MG63 (cell line): ENCODE measurements at places on chromosomes 5 and 9.

DNA sequence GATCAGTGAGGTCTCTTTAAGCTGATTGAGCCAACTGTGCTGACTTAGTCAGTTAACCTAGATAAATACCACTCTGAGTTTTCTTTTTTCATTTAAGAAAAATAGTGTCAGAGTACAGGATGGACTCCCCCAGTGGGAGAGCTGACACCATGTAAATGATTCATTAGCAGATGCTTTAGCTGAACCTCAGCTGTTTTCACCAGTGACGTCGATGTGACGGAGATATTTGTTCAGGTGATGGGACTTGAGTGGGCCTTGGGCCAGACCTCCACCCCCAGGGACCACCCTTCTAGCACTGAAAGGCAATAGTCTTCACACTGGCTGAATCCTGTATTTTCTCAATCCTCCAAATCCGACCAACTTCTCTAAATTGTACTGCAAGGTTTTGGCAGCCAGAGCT is 196.1 kb downstream of the GAS1 start:
- DNase-seq: no peak

- DNase-seq: peak; percentile 47
Observed at GRCh38 chr5:149666212-149666852, 63.8 kb upstream of the PPARGC1B start.

- no peak for DNase-seq
Observed at GRCh38 chr9:137899551-137900360, 22.2 kb downstream of the CACNA1B start.

- DNase-seq: no peak
Observed at GRCh38 chr9:14307989-14308852, 5.7 kb downstream of the NFIB start.

DNA sequence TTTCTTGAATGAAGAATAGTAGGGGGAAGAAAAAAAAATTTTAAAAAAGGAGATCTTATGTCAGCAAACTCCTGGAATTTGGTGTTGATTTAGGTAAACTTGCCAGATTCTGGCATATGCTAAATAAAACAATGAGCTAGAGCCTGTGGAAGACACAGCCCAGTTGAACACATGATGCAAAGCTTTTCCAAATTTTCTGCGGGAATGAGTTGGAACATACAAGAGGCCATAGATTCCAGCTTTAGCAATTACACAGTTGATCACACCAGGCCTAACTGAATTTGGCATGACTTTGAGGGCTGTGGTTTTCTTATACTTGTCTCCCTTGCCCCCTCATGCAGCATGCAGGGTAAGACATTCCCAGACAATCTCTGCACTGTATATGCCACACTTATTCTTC is 297.0 kb downstream of the SH3GL2 start:
- DNase-seq: no peak

DNA sequence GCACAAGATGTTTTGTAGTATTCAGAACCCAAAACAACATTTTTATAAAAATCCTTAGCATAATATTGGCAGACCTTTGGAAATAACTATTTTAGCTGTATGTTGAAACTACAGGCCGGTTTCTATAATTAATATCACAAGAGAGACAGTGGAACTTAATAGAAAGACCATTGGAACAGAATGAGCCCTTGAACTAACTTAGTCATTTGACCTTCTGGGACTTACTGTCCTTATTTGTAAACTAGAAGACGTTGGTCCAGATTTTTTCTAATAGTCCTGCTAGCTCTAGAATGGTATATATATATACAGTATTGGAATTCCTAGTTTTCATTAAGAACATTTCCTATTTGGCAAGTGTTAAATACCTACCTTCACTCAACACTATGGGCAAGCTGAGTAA is 69.5 kb upstream of the ALDH1A1 start:
- no peak for DNase-seq

- DNase-seq: peak; percentile 74
Observed at GRCh38 chr9:33170464-33171415, 3.6 kb upstream of the B4GALT1 start.

DNA sequence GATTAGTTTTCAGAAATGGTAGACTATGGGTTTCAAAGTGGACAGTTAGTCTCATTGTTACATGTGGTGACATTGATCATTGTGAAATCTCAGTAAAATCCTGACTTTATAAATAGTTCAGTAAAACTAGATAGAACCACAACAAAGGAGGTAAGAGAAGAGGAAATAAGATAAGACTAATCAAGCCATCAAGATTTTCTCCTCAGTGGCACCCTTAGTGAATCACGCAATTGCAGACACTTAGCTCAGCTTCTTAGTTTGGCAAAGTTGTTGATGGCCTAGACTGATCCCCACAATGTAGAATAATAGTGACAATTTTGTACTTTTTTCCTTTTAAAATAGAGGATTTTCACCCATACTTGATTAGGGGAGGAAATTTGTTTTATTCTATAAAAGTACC is 426.7 kb upstream of the ITGA1 start:
- DNase-seq: no peak

- DNase-seq: no peak
Observed at GRCh38 chr5:72722792-72723452, 93.5 kb upstream of the TNPO1 start.

GRCh38 chr9:74775396-74775795 is 112.3 kb downstream of the TRPM6 start:
- no peak for DNase-seq

DNA sequence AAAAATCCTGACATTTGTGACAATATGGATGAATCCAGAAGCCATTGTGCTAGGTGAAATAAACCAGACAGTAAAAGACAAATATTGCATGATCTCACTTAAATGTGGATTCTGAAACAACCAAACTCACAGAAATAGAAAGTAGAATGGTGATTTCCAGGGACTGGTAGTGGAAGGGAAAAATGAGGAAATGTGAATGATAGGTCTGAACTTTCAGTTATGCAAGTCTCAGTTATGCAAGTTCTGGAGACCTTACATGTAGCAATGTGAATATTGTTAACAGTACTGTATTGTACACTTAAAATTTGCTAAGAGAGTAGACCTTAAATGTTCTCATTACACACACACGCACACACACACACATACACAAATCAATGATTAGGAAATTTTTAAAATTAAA is 84.9 kb downstream of the SLCO4C1 start:
- DNase-seq: no peak

- DNase-seq: no peak
Observed at GRCh38 chr5:113246361-113246870, 188.4 kb downstream of the TSSK1B start.

DNA sequence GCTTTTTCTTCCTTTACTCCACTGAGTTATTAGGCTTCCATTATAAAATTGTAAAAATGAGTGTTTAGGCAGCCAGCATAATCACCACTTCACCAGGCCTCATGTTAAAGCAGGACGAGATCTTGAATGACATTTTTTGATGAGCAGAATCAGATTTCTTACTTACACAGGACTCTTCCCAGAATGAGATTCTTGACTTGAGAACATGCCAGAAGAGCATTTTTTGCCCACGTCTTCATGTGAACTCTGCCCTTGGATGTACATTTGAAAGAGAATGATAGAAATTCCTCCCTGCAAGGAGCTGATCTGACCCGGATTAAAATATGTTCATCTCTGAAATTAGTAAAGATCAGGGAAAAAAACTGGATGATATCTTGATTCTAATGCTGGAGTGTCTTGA is 212.1 kb upstream of the ADRA1B start:
- DNase-seq: no peak

DNA sequence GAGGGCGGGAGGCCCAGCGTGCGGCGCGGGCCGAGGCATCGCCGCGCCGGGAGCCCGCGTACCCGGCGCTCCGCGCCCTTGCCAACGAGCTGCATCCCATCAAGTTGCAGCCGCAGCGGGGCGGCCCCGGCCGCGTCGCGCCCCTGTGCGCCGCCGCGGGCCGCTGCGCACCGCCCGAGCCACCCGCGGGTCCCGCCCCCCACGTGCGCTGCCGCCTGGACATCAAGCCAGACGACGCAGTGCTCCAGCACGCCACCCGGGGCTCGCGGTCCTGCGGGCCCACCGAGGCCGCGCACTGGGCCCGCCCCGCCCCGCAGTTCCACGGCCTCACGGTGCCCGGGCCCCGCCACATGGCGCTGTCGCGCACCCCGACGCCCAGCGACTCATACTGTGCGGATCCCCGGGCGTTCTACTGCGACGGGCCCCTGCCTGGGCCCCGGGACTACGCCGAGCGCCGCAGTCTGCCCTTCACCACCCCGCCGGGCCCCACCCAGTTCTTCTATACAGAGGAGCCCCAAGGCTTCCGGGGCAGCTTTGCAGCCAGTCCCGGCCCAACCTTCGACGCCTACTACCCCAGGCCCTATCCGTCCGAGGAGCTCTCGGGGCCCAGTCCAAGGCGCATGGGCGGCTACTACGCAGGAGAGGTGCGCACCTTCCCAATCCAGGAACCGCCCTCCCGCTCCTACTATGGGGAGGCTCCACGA is 2.6 kb downstream of the AJM1 start:
- DNase-seq: no peak

DNA sequence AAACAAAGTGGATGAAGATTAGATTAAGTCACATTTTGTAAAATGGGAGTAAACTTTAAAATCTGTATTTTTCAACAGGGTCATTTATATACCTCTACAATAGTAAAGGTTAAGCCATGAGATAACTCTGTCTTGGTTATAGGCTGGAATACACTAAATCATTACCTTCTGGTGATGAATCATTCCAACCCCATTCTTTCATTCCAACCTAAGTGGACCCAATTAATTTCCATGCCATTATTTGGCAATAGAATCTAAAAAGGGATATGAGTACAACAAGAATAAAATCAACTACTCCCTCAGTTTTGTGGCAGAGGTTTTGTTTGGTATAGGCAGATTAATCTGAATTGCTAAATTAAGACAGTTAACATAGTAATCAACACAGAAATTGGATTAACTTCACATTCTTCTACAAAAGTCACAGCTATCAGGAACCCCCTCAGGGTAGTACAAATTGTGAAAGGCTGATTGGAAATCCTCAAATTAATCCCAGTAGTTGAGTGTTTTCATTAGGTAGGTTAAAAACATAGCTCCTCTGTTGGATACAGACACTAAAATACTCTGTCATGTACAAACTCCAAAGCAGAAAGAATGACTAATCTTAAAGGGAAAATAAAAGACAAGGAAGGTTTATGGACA is 54.2 kb downstream of the ELAVL2 start:
- no peak for DNase-seq

DNA sequence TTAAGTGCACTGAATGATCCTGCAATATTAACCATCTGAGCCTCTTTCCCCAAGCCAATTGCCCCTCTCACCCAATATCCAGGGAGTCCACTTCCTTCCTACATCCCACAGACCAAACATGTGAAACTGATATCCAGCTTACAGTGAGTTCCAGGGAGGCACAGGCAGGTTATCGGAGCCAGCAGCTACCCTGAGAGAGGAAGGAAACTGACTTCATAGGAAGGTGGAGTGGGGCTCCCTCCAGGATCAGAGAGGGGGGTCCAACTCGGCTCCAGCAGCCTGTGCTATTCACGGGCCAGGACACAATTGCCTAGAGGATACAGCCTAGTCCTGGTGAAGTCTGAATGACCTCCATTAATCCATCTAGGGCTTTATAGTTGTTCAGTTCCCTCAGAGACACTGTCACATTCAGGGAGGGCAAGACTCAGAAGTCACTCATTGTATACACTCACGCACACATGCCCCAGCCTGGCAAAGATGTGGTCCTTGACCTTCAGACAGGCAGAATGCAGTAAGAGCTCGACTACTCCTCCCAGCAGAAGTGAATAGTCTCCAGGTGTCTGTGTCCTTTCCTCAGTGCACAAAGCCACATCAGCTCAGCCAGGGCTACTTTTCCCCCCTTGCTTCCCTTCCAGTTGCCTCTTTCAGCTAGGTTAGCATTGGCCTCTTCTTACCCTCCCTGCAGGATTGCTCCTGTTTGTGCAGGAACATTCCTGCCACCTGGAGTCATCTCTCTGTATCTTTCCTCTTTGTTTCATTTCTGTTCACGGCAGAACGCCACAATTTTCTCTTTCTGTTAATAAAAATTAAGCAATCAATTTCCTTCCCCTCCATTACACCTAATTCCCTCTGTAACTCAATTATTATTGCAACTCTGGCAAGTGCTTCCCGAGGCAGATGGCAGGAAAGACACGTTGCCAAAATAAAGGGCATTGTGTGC is 501.7 kb downstream of the ARHGEF28 start:
- no peak for DNase-seq

GRCh38 chr5:154819546-154819945 is 30.9 kb downstream of the FAXDC2 start:
- DNase-seq: no peak

- DNase-seq: no peak
Observed at GRCh38 chr5:98880598-98880997, 48.2 kb downstream of the CHD1 start.

DNA sequence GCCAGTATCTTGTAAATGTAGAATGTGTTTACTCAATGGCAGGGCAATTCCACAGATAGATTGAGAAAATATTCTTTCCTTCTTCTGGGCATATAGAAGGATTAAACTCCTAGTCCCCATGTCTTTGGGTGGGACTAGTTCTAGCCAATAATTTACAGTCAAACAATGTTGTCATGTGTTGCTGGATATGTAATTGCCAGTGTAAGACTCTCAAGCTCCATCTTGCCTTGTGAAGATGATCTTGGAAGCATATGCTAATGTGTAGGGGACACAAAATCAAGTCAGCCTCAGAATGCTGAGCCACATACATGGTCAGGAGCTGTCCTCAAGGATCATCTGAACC is 386.9 kb downstream of the CETN3 start:
- no peak for DNase-seq

GRCh38 chr5:88813805-88814575 is 69.0 kb downstream of the MEF2C start:
- no peak for DNase-seq

- no peak for DNase-seq
Observed at GRCh38 chr5:456351-457194, 13.6 kb downstream of the EXOC3 start.

- peak; percentile 24 for DNase-seq
Observed at GRCh38 chr9:130713286-130713960, 19.8 kb downstream of the EXOSC2 start.

- peak; percentile 77 for DNase-seq
Observed at GRCh38 chr9:99057665-99058625, 47.0 kb upstream of the TGFBR1 start.

GRCh38 chr9:99457406-99457805 is 235.3 kb downstream of the SEC61B start:
- no peak for DNase-seq

DNA sequence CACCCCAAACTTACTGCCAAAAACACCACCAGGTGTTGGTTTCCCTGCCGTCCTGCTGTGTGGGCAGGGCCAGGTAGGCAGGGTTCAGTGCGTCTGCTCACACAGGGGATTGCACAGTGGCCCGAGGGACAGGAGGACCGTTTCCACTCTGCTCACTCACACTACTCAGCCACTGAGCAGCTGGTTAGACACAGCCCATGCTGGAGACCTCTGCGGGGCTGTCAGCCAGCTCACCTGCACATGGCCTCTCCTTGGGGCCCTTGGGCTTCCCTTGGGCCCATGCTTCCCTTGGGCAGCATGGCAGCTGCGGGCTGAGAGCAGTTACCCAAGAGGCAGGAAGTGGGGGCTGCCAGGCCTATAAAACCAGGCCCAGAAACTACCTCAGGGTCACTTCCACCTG is 79.0 kb downstream of the SYK start:
- DNase-seq: no peak

- no peak for DNase-seq
Observed at GRCh38 chr9:13596383-13596970, 317.0 kb upstream of the MPDZ start.
